ENCODE measurements at places on chromosomes 2 and 18.

DNA sequence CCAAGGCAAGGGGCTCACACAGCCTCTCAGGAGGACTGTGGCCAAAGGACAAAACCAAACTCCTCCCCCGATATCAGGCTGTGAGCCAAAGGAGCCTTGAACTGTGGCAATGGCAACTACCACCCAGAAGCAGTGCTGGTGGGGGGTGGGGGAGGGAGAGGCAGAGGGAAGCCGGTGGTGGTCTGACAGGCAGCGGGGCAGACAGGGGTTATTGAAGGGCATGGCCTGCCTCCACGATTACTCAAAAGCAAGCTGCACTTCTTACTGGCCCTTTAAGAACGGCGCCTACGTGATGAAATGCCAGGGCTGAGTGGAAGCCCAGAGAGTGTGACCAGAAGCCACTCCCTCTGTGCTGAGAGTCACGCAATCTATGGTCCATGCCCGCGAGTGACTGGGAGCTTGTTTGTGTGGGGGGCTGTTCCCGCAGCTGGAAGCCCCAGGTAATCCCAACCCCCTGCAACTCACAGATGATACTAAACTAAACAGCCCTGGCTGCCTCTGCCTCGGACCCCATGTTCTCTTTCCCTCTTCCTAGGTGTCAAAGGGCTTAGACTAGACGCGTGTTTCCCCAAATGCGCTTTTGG is 128.2 kb upstream of the CXCR4 start:
- peak; percentile 72 for DNase-seq

DNA sequence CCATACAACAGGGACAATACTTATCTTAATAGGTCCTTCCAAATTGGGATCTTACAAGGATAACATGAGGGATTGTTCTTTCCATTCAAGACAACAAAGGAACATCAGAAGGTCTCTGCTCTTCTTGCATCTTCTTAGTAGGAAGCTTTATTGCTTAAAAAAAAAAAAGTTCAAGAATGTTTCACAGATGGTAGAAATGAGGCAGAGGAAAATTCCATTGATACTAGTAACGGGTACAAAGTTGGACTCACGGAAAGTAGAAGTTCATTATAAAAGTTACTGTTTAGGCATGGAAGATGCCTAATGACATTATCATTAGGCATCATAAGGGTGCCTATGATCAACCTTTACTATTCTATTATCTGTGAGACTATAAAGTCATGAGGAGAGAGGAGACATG is 136.2 kb downstream of the LAMA3 start:
- DNase-seq = no peak

GRCh38 chr2:216498379-216499352 is at the start of gene RPL37A:
TSS of gene RPL37A (plus strand) at chr2:216498844. CDS start at chr2:216498875, 31 bp downstream.
- DNase-seq = peak; percentile 95

DNA sequence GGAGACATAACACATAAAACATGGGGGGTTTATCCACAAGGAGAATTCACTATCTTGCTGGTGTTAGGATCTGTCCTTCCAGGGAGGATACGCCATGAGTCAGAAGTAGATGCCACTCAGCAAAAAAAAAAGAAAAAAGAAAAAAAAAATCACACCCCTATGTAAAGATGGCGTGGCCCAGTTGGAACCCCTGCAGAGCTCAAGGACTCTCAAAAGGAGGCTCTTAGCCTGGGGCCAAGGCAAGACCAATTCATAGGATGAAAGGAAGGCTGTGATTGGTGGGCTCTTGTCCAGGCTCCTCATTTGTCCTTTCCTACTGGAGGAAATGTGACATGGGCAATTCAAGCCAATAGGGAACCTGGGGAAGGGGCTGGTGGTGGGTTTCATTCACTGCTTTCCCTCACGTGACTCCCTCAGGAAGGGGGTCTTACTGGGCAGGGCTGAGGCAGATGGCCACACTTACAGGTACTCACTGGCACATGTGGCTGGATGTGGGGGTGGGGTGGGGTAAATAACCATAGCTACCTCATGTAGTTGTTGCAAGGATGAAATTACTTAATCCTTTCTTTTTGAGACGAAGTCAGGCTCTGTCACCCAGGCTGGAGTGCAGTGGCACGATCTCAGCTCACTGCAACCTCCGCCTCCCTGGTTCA is 38.7 kb upstream of the HAAO start:
- no peak for DNase-seq

DNA sequence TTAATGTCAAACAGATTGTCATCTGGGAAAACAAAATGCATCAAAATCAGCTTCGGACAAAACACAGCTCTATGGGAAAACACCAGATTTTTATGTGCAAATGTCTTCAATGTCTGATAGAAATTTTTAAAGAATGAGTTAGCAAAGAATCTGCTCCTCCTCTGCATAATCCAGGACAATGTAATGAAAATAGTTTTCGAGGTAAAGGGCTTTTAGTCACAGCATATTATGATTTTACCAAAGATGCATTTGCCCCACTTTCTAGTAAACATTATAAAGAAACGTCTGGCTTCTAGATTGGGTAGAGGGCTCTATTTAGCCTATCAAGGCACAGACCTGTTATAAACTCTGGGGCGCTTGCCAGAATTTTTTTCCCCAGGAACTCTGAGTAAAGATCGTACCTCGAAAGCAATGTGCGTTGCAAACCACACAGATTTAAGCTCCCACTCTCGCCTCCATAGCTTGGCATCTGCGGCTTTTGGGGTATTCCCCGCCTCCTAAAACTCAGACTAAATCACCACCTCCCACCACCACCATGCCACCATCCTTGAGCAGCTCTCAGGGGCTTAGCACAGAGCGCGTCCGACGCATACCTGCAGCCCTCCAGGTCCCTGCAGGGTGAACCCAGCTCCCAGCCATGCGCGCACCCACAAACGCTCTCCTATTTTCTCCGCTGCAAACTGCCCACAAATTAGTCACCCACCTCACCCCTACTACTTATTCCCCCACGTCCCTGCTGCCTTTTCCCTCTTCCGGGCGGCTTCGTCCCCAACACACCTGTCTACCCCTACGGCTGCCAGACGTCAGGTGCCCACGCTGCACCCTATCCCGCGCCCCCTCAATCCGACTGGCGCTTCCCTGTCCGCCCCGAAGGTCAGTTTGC is 829 bp downstream of the ACVR1C start:
- no peak for DNase-seq

- DNase-seq = no peak
Observed at GRCh38 chr2:39356922-39357639, 80.0 kb downstream of the MAP4K3 start.

DNA sequence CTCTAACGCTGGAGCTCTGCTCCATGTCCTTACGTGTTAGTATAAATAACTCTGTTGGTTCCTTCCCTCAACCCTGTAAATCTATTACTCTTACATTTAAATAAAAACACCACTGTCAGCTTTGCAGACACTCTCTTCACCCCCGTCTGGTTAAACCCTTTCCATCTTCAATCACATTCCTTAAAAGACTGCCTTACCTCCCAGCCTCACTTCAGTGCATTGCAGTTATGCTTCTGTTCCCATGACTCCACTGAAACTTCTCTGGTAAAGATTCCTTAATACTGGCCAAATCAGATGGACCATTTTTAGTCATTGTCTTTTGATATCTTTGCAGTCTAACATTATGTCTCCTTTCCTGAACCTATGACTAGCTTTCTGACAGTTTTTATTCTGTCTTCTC is 61.7 kb downstream of the EML4 start:
- no peak for DNase-seq

DNA sequence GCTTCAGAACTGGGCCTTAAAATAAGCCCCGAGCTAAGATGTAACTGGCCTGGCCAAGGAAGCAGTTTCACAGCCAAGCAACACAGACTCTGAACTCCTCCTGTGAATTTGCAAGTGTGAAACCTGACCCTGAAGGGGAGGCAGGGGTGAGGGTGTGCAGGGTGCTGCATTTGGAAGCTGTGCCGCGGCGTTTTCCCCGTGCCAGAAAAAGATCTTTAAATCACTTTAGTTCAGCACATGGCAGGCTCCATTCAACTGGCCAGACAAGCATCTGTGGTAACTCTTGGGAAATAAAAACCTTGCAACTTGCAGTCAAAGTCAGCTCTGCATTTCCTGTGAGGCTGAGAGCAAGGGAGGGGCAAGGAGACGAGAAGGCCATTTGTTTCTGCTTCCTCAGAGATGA is 209.3 kb upstream of the SOX11 start:
- DNase-seq = no peak

All from OCI-LY7 (cell line).